Stimulated activated CD4-positive, alpha-beta T cell treated with anti-CD3 and anti-CD28 coated beads, TNF-alpha, amount 100 ng/mL, for 48 hours (primary cell): ENCODE measurements at places on chromosomes 4 and X.

GRCh38 chrX:103913356-103914020 is 48.9 kb upstream of the TMSB15B start:
- DNase-seq, result no peak

- no peak for DNase-seq
Measured at GRCh38 chrX:78063687-78064086, 40.4 kb upstream of the PGK1 start.

DNA sequence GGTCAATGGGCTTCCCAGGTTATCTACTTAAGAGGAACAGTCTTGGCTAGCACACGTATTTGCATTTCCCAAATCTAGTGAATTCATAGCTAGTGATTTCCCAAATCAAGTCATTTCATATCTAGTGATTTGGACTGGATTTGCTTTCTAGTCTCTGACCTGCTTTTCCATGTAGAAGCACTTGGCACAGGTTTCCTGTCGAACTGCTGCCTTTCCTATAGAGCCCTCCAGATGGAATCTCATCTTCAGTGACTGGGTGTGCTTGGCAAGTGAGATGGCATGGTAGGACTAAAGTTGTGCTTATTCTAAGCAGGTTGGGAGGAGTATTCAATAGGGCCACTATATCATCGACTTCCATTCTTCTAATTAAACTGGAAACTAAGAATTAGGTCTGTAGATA is 94.7 kb downstream of the CCNG2 start:
- no peak for DNase-seq

- DNase-seq, result no peak
Measured at GRCh38 chr4:185735866-185736400, 76.1 kb downstream of the SORBS2 start.

DNA sequence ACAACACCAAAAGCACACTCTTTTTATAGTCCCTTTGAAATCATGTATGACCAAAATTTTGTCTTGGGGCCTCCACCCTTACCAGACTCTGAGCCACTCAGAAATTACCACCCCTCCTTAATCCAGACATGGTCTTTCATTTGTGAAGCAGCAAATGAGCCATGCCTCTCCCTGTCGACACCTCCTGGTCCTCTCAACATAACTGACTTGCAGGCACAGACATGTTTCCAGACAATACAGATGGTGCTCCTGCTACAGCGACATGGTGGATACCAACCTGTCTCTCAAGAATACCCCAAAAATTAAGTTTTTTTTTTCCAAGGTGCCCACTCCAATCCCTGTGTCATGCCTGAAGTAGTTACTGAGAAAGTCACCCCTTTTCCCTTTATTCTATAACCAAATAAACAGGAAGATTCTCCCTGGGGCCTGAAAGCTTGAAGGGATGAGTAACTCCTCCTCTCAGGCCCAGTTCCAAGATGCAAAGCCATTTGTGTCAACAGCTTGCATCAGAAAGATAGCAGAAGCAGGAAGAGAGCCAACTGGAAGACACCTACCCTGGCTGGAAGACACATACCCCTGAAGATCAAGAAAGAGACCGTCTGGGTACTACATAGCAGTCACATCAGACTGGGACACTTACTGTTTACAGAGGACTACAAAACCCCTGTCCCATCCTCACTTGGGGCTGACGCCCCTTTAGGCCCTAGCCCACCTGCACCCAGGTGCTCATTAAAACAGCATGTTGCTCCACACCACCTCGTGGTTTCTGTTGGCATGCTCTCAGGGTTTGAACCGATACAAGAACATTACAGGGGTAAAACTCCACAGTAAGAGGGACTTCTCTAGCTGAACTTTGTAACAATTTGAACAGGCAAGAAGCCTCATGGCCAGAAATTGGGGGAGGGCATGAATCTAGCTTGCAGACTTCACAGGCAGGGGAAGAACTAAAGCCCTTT is 5.5 kb upstream of the UGT2B17 start:
- DNase-seq, result no peak

GRCh38 chr4:142700531-142700930 is 145.6 kb downstream of the INPP4B start:
- DNase-seq, result no peak

DNA sequence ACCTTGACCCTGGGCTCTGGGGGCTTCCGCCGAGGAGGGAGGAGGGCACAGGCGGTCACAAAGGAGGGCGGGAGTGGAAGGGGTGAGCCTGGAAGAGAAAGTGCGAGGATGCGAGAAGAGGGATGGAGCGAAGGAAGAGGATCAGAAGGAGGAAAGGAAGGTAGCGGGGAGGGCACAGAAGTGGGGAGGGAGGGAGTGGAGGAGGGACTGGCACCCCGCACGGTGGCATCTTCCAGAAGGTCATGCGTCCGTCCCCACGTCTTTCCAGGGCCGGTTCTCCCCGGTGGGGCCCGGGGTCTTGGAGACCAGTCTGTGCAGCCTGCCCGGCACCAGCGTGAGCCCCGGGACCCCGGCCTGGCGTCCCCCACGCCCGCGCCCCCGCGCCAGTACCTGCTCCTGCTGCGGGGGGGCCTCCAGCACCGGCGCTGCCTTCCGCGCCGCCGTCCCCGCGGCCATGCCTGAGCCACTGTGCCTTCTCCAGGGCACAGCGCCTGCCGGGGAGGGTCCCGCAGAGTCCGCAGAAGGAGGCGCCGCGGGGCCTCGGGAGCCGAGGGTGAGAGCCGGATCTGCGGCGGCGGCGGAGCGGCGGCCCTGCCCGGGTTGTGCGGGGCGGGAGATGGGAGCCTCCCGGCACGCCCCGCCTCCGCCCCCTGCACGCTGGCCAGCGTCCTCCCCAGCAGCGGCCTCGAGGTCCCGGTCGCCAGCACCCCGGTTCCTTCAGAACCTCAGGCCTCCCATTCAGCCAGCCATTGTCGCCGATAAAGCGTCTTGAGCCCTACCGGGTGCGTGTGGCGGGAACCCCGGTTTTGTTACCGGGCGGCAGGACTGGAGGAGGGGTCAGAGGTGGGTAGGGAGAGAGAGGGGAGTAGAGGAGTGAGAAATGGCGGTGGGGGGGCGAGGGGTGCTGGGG is at the start of gene RNF175:
Gene RNF175, minus strand, starts transcription at position 618 of the 910 bp plus-strand sequence. Its CDS starts 162 bp downstream, at position 456.
- no peak for DNase-seq

- DNase-seq, result no peak
Measured at GRCh38 chrX:139299309-139299708, 231.2 kb upstream of the F9 start.

DNA sequence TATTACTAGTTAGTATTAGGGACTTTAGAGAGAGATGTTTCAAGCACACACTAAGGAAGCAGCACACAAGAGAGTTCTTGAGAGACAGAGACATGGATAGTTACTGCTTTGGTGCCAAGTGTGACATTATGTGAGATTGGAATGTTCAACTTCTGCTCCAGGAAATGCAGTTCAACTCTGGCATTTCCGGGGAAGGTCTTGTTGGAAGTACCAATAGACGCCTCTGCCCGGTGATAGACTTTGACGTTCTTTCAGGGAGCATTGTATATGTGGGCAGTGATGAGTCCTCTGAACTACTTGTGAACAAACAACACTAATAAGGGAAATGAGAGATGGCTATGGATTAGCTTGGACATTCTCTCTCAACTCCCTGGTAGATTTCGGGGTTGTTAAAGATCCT is 638.1 kb upstream of the BOD1L1 start:
- DNase-seq, result no peak

GRCh38 chr4:175385797-175386196 is 426.3 kb downstream of the GPM6A start:
- no peak for DNase-seq

DNA sequence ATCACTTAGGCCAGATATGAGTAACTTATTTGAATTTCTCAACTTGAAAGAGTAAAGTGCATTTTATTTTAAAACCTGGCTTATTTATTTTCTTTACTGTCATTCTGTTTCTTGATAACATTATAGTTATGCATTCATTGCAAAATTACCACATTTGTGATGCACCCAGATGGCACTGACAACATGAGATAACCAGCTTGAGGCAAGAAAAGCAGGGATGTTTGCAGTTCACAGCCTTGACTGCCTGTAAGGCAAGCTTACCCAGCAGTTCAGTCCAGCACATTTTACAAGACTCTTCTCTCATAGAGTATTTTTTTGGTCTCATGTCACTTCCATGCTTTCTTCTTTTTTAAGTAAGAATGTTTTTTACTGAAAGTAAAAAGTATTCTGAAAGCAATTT is 25.3 kb upstream of the EPGN start:
- no peak for DNase-seq

DNA sequence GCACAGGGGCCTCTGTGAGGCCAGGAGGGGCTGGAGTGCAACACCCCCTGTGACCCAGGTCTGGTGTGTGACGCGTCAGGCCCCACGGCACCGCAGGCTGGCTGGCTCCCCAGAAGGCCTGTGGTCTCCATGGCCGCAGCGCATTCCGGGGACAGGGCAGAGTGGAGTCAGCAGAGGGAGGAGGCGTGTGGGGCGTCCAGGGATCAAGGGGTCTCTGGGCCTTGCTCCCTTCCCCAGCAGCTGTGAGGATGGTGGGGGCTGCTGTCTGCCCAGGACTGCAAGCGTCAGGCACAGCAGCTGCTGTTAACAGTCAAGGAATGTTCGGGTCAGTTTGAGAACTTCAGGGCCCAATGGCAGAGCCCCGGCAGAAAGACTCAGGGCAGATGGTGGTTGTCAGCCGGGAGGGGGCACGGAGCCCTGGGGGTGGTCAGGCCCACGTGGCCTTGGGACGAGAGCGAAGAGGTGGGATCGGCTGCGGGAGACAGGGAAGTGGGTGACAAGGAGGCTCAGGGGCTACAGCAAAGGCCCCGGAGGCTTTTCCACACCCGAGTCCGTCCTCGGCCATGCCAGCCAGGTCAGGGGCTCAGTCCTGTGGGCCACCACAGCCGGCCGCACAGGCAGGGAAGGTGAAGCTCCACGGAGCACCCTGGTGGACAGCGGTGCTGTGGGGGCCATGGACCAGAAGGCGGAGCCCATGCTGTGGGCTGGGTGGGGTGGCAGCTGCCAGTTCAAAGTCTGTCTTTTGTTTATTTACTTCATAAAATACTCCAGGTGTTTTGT is 18.3 kb downstream of the PCGF3 start:
- DNase-seq, result no peak

DNA sequence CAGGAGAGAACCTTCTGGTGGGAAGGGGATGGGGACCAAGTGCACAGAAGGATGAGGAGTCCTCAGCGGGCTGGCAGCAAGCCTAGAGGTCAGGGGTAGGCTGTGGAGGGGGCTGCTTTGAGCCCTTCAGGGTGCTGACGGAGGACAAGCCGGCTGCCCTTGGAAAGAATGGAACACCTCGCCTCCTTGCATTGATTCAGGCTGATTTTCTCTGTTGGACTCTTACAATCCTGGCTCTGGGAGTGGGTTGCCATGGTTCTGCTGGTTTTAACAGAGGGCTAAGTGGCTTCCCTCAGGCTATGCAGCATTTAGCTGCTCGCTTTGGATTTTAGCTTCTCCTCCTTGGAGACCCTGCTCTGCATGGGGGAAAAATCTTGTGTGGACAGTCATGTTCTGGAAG is 49.4 kb upstream of the CHRNA9 start:
- no peak for DNase-seq

DNA sequence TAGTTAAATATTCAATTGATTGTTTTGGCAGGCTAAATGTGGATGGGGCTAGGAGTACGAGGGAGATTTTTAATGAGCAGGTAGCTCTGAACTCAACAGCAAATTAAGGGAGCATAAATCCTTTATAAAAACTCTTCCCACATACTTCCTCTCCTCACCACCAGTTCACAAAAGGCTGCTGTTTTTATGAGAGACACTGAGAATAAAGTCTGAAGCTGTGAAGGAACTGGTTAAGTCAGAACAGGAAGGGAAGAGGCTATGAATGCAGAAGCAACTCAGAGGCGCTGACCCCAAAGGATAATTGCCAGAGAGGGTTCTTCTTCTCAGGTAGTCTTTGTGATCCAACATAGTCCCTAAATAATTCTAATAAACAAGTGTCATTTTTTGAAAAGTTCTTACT is 406.1 kb downstream of the GPM6A start:
- no peak for DNase-seq

- no peak for DNase-seq
Measured at GRCh38 chr4:6884341-6884870, 25.2 kb upstream of the TBC1D14 start.

- DNase-seq, result no peak
Measured at GRCh38 chrX:48576108-48576507, 1.8 kb downstream of the RBM3 start.

GRCh38 chrX:148784137-148784536 is 283.7 kb downstream of the AFF2 start:
- DNase-seq, result no peak

DNA sequence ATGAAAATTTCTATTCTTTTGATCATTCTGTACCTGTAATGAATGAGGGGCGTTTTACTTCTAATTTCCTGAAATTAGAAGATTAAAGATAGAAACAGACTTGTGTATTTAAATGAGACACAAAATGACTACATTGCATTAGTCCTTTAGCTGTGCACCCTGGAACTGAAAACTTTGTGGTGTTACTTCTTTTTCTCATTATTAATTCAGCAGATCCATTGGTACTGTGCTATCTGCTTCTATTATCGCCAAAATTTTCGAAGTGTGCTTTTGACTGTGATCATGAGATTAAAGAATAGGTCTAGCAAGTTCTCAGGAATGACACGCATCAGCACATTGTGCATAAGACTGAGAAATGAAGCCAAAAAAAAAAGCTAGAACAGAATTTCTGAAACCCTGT is 1938.9 kb upstream of the TENM3 start:
- DNase-seq, result no peak

DNA sequence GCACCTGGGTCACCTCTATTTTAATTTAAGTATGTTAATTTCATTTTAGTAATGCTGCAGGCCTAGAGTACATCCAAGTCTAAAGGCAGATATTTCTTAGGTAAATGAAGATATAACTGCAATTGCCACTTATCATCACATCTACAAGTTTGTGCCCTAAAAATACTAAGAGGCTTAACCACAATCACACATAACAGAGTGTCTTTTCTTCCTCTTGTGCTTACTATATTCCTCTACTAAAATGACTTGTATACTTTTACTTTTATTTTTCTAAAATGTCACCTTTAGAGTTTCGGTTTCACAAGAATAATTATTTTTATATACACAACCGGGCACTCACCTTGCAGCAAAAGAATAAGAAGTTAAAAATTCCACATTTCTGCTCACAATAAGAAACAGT is 77.9 kb downstream of the EFHC2 start:
- no peak for DNase-seq

- DNase-seq, result no peak
Measured at GRCh38 chr4:42995343-42995944, 102.9 kb downstream of the GRXCR1 start.

DNA sequence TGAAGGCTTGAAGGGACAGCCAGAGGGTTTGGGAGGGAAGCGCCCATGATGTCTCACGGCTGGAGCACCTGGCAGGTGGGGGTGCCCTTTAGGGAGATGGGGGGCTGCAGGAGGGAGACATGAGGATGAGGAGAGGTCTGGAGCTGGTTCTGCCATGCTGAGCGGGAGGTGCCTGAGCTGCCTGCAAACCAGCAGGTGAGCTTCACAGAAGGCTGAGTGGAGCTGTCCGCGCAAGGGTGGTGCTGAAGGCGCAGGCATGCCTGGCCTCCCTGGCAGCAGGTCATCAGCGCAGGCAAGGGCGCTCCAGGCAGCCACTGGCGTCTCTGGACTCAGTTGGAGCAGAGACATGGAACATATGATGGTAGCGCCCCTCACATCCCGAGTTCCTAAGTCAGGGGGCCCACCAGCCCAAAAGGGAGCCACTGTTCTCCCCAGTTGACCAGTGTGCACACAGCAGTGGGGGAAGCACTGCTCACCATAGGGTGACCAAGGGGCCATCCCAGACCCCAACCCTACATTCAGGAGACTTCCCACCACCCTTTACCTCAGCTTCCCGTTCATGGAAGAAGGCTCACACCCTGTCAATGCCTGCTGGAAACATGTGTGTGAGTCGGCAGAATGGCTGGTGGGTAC is 25.8 kb downstream of the ADRA2C start:
- no peak for DNase-seq
